Islet precursor cell (in vitro differentiated cells): ENCODE measurements at places on chromosomes 1 and 21.

DNA sequence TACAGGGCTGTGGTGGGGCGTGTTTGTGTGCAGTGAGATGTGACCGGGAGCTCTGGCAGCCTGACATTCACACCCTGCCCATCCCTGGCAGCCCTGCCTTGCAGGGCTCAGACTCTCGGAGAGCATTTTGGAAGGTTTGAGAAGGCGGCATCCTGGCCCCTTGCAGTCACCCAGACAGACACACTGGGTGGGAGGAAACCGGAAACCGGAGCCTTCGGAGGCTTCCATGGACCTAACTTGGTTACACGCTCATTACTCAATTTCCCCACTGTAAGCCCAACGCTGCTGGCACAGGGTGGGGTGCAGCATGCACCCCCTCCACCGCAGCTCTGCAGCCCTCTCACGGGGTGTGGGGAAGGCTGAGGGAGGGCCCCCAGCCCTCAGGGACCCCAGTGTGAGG lies 22.2 kb upstream of the RSPO1 start:
- no peak for DNase-seq

GRCh38 chr1:23727362-23727811 lies 15.9 kb upstream of the ELOA start:
- no peak for DNase-seq

DNA sequence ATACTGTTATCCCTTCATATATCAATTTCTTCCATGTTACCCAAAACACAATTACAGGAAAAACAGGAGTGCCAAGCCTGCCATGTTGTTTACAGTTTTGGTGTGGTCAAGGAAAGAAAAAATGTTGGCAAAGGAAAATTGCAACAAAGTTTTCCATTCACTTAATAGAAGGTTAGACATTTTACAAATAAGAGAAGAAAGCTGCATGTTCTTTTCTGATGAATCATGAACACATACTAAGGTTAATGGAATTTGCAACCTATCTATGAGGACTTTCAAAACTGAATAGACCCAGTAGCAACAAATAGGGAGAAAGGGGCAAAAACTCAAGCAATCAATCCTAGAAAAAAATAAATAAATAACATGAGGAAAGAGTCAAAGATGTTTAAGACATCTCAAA lies 556.7 kb downstream of the DPYD start:
- DNase-seq, result no peak

DNA sequence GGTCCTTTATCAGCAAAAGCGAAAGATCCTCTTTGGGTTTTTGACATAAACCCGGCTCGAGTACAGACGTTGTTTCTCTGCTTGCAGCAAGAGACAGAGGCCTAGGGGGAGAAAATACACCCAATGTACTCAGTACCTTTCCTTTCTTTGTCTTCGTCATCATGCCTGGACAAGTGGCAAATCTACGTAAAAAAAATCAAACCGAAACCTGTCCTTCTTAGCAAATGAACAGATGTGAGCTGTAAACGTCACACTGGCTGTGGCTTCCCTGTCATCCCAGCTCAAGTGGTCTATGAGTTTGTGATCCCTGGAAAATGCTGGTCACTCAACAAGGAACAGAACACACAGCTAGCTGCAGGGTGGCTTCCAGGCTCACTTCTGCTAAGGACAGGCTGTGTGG lies 39.9 kb downstream of the STPG1 start:
- no peak for DNase-seq

GRCh38 chr1:198936371-198937083 lies 297.7 kb downstream of the PTPRC start:
- no peak for DNase-seq

DNA sequence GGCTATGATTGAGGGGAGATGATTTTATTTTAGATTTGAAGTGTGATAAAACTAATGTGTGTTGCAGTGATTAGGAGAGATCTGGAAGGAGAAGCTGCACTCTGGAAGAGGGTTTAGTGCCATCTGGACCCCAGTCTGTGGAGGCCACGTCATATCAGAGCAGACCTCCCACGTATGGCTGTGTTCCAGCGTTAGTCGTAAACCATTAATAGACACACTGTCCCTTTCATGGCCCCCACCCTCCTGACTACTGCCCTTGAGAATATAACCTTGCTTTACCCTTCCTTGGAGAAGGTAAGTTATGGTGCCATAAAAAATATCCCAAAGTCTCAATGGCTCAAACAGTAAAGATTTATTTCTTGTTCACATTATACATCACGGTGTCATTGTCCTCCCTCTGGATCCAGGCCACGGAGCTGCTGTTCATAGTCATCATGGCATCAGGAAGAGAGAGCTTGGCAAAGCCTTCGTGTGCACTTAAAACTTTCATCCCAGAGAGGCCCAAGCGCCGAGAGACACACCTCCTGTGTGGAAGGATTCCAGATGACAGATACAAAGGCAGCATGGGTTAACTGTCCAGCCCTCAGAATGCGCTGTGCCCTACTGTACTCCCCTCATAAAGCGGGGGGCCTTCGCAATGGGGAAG lies 33.2 kb downstream of the RHOU start:
- no peak for DNase-seq

- DNase-seq, result no peak
Measured at GRCh38 chr1:202143011-202143767, 1.3 kb downstream of the ARL8A start.

GRCh38 chr1:97379387-97380075 lies 541.3 kb downstream of the DPYD start:
- no peak for DNase-seq

GRCh38 chr1:98988904-98989555 lies 15.6 kb downstream of the PLPPR5 start:
- no peak for DNase-seq

GRCh38 chr21:45511661-45512431 lies 30.4 kb downstream of the SLC19A1 start:
- DNase-seq, result no peak

DNA sequence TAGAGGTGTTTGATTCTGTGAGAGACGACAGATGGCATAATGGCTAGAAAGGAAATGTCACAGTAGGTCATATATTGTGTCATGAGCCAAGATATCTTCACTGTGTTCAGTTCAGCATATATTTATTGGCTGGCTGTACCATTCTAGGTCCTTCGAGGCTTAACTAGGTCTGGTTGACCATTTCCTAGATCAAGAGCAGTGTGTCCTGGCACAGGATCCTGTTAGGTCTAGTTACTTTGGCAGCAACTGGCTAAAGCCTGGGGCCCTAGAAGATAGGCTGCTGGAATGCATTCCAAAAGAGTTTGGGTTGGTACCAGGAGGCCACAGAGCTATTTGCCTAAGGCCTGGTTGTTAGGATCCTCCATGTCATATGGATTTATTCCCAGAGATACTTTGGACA lies 20.9 kb downstream of the ZBTB40 start:
- DNase-seq, result no peak

- DNase-seq, result no peak
Measured at GRCh38 chr1:67759692-67760029, 73.6 kb downstream of the GNG12 start.

DNA sequence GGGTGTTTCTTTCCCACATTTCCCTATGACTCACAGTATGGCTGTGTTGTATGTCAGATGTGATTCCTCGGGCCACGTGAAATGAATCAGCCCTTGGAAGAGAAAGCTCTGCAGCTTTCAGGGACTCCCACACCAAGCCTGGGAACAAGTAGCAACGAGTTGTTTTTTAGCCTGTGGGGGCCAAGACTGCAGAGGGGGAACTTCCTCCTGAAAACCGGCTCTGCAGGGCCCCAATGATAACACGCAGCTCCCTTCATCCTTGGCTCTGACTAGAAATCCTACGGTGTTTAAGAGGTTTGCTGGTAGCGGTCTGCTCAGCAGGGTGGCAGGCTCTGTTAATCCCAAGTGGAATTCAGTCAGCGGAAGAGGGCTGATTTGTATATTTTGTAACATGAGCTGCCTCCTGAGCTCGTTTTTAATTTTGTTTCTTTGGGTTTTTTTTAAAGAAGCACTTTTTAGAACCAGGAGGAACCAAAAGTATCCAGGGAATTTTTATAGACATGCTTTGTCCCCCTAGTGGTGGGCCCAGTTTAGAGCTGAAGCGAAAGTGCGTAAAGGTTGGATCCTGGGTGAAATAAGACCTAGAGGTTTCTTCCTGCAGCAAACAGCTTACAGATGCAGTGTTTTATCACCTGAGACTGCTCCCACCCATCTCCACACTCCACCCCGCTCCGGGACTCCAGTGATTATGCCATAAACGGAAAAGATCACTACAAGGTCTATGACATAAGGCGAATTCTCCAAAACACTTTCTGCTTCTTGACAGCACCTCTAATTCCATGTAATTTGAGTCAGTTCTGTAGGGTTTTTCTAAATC lies 48.8 kb downstream of the LAMC2 start:
- peak; percentile 97 for DNase-seq

GRCh38 chr1:94783342-94784189 lies 36.6 kb upstream of the SLC44A3 start:
- DNase-seq, result no peak

GRCh38 chr1:100734676-100735075 lies 15.1 kb downstream of the VCAM1 start:
- no peak for DNase-seq

DNA sequence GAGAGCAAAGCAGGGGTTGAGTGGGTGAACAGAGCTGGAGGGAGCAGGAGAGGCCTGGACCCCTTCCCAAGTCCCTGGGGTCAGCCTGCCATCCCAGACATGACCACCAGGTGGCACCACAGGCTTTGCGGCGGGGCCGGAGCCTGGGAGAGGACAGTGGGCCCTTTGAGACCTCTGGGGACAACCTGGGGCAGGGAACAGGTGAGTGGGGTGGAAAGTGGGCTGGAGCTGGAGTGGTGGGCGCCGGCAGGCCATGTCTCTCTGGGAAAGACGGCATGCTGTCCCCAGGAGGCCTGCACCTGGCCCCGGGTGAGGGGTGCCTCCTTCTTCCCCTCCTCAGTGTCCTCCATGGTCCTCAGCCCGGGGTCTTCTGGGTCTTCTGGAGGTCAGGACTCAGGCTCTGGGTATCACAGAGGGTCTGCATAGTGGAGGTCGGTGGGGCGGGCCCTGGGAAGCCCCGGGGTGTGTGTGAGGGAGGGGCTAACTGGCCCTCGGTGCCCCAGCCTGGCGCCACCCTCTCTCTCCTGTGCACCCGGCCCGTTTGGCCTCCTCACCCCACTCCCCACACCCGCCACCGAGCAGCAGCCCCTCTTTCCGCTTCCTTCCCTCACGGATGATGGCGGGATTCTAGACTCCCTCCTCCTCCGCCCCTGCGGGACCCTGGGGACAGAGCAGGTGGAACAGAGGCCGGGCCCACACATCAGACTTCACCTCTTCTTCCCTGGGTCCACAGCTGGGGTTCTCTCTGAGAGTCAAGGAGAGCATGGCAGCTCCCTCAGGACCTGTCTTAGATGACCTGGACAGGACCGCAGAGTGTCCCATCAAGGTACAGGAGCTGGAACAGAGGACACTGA lies 28.5 kb upstream of the PKP1 start:
- peak; percentile 90 for DNase-seq

- DNase-seq, result no peak
Measured at GRCh38 chr1:214349781-214350180, 68.8 kb downstream of the SMYD2 start.

GRCh38 chr1:181179279-181179986 lies 90.9 kb downstream of the IER5 start:
- DNase-seq, result no peak

GRCh38 chr1:159911326-159912070 lies 11.5 kb upstream of the CFAP45 start:
- DNase-seq, result no peak

GRCh38 chr21:38267136-38267755 lies 10.5 kb downstream of the KCNJ15 start:
- DNase-seq, result no peak

- no peak for DNase-seq
Measured at GRCh38 chr1:86197206-86197855, 40.8 kb upstream of the COL24A1 start.

- peak; percentile 71 for DNase-seq
Measured at GRCh38 chr21:31459457-31459856, 115.4 kb upstream of the TIAM1 start.

DNA sequence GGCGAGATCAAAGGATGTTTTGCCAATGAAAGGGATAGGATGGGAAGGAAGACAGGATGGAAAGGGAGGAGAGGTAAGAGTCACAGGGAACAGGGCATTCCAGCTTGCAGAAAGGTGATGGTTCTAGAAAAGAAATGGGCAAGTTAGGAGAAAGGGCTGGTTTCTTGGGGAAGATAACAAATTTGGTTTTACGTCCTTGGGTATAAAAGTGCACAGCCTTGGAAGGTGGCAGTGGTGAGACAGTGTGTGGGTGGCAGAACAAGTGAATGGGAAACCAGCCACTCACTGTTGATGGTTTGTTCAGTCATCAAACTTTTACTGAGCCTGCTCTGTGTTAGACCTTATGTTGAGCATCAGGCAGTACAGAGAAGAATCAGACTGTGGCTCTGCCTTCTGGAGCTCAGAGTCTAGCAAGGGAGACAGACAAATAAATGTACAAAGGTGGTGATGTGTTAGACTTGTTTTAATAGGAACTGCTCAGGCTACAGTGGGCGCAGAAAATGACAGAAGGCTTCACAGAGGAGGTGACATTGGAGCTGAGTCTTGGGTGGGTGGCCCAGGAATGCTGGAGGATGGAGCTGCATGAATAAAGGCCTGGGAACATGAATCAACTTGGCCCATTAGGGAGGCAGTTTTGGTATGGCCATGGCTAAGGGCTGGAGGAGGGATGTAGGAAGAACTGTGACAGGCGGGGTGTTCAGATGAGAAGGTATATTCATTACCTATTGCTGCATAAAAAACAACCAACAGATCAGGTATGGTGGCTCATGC lies 76.3 kb downstream of the EPHB2 start:
- DNase-seq, result no peak

DNA sequence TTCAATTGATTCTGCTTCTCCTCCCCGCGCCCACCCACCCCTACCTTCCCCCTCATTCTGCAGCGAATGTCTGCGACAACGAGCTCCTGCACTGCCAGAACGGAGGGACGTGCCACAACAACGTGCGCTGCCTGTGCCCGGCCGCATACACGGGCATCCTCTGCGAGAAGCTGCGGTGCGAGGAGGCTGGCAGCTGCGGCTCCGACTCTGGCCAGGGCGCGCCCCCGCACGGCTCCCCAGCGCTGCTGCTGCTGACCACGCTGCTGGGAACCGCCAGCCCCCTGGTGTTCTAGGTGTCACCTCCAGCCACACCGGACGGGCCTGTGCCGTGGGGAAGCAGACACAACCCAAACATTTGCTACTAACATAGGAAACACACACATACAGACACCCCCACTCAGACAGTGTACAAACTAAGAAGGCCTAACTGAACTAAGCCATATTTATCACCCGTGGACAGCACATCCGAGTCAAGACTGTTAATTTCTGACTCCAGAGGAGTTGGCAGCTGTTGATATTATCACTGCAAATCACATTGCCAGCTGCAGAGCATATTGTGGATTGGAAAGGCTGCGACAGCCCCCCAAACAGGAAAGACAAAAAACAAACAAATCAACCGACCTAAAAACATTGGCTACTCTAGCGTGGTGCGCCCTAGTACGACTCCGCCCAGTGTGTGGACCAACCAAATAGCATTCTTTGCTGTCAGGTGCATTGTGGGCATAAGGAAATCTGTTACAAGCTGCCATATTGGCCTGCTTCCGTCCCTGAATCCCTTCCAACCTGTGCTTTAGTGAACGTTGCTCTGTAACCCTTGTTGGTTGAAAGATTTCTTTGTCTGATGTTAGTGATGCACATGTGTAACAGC lies 339.9 kb downstream of the NTNG1 start:
- DNase-seq, result no peak

GRCh38 chr21:26140164-26140579 lies 30.4 kb downstream of the APP start:
- peak; percentile 73 for DNase-seq
